ENCODE measurements at places on chromosomes 16 and 17.

GRCh38 chr16:8867216-8867931, 1.4 kb downstream of the CARHSP1 start:
- DNase-seq, result no peak

DNA sequence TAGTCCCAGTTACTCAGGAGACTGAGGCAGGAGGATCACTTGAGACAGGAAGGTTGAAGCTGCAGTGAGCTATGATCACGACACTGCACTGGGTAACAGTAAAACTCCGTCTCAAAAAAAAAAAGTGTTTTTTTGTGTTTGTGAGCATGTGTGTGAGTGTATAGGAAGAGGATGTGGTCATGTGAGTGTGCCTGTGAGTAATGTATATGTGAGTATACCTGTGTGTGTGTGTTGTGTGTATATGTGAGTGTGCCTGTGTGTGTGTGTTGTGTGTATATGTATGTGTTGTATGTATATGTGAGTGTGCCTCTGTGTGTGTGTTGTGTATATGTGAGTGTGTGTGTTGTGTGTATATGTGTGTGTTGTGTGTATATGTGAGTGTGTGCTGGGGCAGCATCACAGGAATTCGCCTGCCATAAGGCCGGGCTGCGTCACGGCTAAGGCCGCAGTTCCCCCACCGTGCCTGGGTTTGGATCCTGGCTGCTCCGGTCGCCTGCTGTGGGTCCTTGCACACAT, 21.4 kb upstream of the NPTX1 start:
- no peak for DNase-seq

- DNase-seq, result no peak
Measured at GRCh38 chr16:14069818-14070217, 1.3 kb upstream of the MRTFB start.

DNA sequence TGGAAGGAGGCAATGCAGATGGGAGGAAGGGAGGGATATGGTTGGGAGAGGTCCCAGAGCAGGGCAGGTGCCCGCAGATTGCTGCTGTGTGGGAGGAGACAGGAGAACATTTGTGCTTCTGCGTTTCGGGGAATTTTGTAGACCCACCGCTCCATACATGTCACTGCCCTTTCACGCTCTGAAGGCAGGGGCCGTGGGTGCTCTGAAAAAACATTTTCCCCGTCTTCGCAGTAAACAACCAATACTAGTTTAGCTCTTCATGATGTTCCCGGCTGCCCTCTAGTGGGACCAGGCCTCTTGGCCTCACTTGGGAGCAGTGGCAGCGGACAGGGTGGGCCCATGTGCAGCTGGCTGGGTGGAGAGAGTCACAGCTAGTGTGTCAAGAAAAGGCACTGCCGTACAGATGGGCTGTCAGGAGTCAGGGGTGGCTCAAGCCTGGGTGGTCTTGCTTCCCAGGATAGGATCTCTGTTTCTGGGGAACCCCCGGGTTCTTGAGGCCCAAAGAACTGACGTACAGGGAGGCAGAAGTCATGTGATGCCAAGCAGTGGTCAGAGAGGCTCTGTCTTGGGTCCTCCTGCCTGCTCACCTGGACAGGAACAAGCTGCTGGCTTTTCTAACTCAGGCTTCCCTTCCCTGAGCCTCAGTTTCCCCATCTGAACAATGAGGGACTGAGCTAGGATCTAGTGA, 46.5 kb upstream of the CPNE2 start:
- no peak for DNase-seq

DNA sequence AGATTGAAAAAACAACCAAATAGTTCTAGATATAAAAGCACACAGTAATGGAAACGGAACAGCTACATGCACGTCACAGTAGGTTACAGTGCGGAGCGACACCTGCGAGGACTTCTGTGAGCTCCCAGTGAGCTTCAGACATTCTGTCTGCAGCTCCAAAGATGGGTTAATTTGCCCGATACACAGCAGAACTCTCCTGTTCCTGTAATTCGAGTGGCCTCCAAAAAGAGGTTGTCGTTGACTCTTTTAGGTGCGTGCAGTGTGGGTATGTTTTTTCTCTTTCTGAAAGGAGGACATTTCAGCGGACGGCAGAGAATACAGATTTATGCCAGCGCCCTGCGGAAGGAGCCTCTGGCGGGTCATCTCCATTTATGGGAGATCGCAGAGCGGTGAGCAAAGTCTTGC, 2.9 kb downstream of the OR1F1 start:
- DNase-seq, result no peak

DNA sequence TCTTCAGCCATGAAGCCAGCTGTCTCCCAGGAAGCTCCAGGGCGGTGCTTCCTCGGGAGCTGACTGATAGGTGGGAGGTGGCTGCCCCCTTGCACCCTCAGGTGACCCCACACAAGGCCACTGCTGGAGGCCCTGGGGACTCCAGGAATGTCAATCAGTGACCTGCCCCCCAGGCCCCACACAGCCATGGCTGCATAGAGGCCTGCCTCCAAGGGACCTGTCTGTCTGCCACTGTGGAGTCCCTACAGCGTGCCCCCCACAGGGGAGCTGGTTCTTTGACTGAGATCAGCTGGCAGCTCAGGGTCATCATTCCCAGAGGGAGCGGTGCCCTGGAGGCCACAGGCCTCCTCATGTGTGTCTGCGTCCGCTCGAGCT, 14.1 kb downstream of the STH start:
- no peak for DNase-seq

DNA sequence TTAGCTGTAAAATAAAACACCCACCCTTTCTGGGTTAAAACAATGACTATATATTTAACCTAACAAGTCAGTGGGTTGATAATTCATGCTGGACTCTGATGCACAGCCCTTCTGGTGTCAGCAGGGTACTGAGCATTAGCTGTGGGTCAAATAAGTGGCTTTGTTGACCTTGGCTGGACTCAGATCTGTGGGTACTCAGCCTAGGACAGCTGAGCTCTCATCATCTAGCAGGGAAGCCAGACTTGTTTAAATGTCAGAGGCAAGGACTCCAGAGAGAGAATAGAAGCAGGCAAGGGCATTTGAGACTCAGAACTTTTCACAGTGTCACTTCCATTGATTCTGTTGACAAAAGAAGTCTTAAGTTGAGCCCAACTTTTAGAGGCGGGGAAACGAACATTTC, 1063.8 kb upstream of the CDH8 start:
- no peak for DNase-seq

DNA sequence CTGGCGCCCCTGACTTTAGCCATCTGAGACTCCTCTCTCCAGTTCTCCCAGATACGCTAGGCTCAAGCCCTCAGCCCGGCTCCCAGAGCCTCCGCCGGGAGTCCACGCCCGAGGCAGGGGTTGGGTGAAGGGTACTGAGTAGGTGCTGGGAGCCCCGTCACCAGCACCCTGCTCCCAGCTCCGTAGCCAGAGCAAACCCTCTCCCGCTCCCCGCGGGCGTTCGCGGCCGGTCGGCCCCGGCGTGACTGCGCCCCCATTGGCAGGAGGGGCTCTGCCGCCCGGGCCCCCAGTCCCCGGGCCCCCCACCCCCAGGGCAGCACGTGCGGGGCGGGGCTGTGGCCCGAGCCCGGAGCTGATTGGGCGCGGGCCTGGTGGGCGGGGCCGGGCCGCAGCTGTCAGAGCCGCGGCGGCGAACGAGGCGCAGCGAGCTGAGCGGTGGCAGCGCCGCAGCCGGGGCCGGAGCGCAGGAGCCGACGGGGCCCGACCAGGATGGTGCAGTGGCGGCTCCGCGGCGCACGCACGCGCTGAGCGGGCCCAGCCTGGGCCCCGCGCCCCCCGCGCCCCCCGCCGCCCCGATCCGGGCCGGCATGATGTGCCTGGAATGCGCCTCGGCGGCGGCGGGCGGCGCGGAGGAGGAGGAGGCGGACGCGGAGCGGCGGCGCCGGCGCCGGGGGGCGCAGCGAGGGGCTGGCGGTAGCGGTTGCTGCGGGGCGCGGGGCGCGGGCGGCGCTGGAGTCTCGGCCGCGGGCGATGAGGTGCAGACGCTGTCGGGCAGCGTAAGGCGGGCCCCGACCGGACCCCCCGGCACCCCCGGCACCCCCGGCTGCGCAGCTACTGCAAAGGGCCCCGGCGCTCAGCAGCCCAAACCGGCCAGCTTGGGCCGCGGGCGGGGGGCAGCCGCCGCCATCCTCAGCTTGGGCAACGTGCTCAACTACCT, at the start of gene SPNS2:
Gene SPNS2 (plus strand): TSS at position 421 of the 937 bp plus-strand sequence. CDS start 167 bp downstream, at position 588.
- DNase-seq, result no peak

- DNase-seq, result no peak
Measured at GRCh38 chr17:74924250-74924948, at the start of gene OTOP2. Gene OTOP2 (plus strand): TSS chr17:74924273. CDS start chr17:74924633, 360 bp downstream.

- no peak for DNase-seq
Measured at GRCh38 chr16:13638218-13638617, 281.7 kb upstream of the ERCC4 start.

- DNase-seq, result no peak
Measured at GRCh38 chr17:28956112-28956511, 4.8 kb upstream of the PHF12 start.

- no peak for DNase-seq
Measured at GRCh38 chr16:54766355-54766754, 164.3 kb upstream of the IRX5 start.

GRCh38 chr16:30551781-30552180, 6.4 kb downstream of the ZNF764 start:
- no peak for DNase-seq

DNA sequence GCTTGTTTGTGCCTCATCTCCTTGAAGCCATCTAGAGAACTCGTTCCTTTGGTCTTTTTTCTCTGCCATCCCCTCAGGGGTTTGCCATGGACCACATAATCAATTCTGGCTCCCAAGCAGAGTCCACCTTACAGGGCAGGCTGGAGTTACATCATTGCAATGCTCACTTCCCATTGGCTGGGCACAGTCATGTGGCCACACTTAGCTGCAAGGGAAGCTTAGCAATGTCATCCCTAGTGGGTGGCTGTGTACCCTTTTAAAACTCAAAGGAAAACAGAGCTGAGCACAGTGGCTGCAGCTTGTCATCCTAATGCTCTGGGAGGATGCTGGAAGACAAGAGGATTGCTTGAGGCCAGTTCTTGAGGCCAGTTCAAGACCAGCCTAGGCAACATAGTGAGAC, 41.9 kb upstream of the POLR3E start:
- no peak for DNase-seq

GRCh38 chr17:11553135-11553534, 45.1 kb upstream of the DNAH9 start:
- DNase-seq, result no peak

DNA sequence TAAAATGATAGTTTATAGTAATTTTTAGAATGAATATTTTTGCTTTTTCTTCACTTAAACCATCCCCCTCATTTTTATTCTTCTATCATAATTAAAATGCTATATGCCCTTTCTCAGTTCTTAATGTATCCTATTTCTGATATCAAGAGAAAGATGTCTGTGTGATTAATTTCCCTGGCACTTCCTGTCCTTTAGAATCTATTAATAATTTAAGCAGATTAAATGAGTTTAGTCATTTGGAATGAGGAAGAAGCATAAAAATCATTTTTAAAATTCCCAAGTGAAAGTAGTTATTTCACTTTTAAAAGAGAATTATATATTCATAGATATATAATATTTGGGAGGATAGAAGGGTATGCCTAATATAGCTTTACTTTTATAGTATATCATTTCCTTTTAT, 27.8 kb upstream of the CDR2 start:
- no peak for DNase-seq

GRCh38 chr17:28469376-28469775, 4.1 kb upstream of the SLC13A2 start:
- DNase-seq, result no peak

GRCh38 chr17:83187782-83188311, 108.4 kb downstream of the METRNL start:
- DNase-seq, result no peak

DNA sequence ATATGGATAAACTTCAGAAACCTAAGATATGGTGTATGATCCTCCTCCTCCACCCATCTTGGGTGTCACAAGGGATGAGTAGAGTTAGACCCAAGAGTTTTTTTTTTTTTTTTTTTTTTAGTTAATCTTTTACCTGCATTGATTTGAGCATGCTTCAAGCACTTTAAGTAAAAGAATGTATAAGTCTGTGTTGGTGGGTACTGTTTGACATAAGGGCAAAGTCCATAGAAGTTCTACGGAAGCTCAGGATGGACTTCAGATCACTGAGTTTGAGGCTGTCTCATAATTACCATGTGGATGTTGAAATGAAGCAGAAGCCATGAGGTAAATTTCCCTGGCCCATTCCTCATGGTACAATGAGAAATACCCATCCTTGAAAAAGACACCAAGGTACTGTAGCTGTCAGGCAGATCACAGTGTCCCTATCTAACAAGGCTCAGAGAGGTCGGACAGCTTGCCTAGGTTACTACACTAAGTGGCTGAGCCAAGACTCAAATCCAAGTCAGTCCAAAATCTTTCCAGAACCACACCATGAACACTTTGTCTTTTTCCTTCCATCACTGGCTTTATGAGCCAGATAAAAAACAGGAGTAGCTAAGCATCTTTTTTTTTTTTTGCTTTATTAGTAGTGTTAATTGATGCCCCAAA, 962.8 kb downstream of the CDH11 start:
- DNase-seq, result no peak
